Epithelial cell of prostate (primary cell): ENCODE measurements at places on chromosomes 6 and 20.

GRCh38 chr6:131914234-131914633 lies 36.9 kb downstream of the CCN2 start:
- no peak for DNase-seq

DNA sequence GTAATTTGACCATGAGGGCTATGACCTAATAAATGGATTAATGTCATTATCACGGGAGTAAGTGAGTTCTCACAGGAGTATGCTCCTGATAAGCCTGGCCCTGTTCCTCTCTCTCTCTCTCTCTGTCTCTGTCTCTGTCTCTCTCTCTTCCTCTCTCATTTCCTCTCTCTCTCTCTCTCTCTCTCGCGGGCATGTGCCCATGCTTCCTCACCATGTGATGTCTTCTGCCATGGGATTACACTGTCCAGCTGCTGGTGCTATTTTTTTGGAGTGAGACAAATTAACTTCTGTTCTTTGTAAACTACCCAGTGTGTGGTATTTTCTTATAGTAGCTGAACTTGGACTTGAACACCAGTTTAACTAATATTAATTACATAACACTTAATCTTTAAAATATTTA lies 374.3 kb upstream of the GJE1 start:
- no peak for DNase-seq

DNA sequence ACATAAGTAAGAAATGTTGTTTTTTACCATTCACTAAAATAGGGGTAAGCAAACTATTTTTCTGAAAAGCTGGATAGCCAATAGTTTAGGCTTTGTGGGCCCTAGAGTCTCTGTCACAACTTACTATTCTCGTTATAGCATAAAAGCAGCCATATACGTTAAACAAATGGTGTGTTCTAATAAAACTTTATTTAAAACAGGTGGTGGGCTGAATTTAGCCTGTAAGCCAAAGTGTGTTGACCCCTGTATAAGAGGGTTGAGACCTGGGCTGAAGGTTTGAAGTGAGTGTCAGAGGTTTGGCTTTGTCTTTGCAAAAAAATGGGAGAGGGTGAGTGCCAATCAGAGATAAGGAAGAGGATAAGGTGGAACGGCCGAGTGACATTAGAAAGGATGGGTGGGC lies 197.2 kb downstream of the RNF144B start:
- no peak for DNase-seq

- DNase-seq, result no peak
These were observed 1092.0 kb upstream of the MAP3K7 start for GRCh38 chr6:91678679-91679446.

GRCh38 chr6:36578431-36578830 lies 15.7 kb upstream of the SRSF3 start:
- no peak for DNase-seq

- DNase-seq, result no peak
These were observed 58.6 kb downstream of the TMEM242 start for GRCh38 chr6:157264701-157265100.

- DNase-seq, result no peak
These were observed 4.1 kb downstream of the CCND3 start for GRCh38 chr6:41937472-41937860.

- DNase-seq, result no peak
These were observed 22.2 kb downstream of the CEP57L1 start for GRCh38 chr6:109117346-109118035.

DNA sequence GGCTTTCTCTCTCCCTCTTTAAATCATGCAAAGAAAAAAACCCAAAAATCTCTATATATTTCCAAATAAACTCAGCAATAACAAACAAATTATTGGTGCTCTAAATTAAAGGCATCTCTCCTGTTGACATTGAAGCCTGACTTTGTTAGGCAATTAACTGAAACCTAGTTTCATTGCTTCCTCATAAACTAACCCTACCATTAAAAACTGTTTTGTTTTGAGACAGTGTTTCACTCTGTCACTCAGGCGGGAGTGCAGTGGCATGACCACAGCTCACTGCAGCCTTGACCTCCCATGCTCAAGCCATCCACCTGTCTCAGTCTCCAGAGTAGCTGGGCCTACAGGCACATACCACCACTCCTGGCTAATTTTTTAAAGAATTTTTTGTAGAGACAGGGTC lies 34.9 kb downstream of the PIGU start:
- DNase-seq, result no peak

DNA sequence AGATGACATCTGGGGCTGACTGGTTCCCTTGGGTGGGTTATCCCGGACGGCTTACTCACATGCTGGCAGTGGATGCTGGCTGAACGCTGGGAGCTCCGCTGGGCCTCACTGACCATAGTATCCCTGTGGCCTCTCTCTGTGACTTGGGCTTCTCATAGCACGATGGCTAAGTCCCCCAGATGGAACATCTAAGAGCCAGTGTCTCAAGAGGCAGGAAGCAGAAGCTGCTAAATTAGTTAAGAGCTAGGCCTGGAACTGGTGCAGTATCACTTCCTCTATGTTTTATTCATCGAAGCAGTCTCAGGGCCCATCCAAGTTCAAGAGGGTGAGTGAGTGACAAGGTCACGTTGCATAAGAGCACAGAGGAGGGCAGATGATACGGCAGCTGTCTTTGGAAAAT lies 116.5 kb upstream of the LAMP5 start:
- no peak for DNase-seq

- no peak for DNase-seq
These were observed 15.9 kb upstream of the C20orf144 start for GRCh38 chr20:33646191-33646590.

GRCh38 chr20:42309050-42309449 lies 690.9 kb upstream of the CHD6 start:
- no peak for DNase-seq

GRCh38 chr6:132659082-132659481 lies at the start of gene TAAR1:
Gene TAAR1, minus strand, starts transcription at chr6:132659182. Its CDS starts 13,179 bp downstream, at chr6:132646003.
- DNase-seq, result no peak

DNA sequence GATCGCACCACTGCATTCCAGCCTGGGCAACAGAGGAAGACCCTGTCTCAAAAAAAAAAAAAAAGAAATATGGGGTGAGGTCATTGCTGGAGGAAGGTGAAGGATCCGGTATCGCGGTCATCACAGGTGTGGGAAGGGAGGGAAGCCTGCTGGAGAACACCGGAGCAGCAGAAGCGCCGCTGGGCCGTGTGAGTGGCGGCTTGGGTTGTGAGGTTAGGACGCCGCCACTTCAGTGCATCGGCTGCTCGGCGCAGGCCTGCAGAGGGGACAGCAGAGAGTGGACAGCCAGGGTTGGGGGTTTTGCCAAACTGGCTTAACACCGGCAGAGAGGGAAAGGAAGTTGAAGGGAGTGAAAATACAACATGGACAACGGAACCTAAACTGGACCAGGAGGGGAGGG lies 5.4 kb downstream of the TLDC2 start:
- no peak for DNase-seq

GRCh38 chr6:103284835-103285234 lies 1574.9 kb downstream of the HACE1 start:
- no peak for DNase-seq

DNA sequence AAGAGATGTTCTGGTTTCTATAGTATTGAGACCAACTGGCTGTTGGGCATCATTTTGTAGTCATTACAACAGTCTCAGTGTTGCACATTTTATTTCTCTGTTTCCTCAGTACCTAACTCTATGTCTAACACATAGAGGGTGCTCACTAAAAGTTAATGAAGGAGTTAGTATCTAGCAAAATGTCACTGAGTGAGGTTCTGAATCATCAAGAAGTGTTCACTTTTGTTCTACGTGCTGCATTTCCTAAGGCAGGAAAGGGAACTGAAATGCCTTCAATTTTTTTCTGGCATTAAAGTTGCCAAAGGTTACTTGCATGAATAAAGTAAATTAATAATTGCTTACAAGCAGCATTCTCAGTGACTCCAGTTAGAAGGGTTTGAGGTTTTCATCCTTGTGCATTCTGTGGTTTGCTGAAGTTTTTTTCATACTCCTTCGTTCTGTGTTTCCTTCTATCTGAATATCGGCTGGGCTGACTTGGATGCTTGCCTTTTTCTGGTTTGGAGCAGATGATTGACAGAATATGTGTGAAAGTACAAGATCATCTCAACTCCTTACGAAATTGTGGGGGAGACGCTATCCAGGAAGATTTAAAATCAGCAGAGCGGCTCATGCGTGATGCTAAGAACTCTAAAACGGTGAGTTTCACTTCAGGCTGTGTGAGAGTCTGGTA lies 114.5 kb upstream of the SCGN start:
- no peak for DNase-seq

DNA sequence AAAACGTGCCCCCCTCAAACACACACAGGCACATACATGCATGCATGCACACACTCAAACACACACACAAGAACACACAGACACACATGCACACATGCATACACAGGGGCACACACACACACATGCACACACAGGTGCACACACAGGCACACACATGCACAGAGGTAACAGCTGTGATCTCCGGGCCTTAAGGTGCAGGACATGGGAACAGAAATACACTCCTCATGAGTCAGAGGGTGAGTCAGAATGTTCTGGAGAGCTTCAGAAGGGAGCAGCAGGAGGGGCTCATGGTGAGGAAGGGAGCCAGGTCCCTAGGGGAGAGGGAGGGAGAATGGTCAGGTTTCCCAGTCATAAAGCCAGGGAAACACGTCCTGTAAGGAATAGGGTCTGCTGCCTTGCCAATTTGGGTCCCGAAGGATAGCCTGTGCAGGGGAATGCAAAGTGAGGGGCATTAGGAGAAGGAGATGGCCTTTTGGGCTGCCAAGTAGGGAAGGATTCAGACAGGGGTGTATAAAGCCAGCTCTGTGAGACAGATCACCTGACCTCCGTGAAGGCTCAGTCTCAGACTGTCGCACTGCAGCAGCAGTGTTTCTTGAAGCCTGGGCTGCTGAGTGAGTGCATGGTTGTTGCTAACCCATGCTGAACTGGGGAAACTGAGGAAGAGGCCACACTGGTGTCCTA lies 123.9 kb downstream of the MAFB start:
- peak; percentile 48 for DNase-seq
